ENCODE measurements at places on chromosomes 5 and 9.
A peak's percentile ranks its signal among the peaks of the same experiment; 100 is the strongest.

- DNase-seq, result peak; percentile 45
Observed at GRCh38 chr5:171418982-171419687, at the start of gene FGF18. TSS of gene FGF18 (plus strand) at chr5:171419647. CDS start at chr5:171420200, 553 bp downstream.

GRCh38 chr9:111957856-111958631, 61.4 kb downstream of the UGCG start:
- DNase-seq, result peak; percentile 16

DNA sequence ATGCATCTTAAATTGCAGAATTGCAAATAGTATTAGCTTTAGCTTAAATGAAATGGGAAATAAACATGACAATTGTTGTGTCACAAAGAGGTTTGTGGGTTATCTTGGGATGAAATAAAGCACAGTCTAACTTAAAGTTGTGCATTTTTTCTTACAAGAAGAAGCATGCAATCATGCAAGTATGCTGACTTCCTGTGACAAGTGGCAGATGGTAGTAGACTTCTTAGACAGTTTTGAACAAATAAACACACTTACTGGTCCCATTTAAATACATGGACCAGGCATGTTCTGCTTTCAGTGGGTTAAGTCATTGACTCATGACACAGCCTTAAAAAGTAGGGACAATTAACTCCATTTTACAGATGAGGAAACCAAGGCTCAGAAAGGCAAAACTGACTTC, 15.9 kb upstream of the C5orf63 start:
- no peak for DNase-seq

GRCh38 chr5:75006865-75007822, 45.2 kb downstream of the GCNT4 start:
- no peak for DNase-seq

DNA sequence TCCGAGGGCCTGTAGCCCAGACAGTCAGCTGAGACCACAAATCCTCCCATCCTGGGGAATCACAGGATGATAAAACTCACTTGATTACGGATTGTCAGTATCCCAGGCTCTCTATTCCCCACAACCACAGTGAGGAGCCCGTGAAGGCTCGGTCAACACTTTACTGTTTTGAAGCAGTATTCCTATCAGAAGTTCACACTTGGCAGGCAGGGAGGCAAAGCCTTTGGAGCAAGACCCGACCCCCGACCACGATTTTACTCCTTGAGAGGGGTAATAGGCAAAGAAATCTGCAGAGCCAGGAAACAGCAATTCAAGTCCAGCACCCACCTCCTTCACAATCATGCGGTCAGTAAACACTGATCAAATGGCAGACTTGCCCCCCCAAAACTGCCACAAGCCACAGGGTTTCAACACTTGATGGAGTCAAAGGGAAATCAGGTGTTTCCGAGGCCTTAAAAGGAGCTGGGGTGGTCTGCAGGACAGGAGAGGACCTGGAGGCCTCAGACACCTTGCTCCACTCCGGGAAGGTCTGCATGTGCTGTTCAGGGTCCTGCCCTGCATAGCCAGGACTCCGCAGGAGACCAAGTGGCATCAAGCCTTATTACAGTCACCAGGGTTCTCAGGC, 25.2 kb downstream of the BICD2 start:
- DNase-seq, result no peak

DNA sequence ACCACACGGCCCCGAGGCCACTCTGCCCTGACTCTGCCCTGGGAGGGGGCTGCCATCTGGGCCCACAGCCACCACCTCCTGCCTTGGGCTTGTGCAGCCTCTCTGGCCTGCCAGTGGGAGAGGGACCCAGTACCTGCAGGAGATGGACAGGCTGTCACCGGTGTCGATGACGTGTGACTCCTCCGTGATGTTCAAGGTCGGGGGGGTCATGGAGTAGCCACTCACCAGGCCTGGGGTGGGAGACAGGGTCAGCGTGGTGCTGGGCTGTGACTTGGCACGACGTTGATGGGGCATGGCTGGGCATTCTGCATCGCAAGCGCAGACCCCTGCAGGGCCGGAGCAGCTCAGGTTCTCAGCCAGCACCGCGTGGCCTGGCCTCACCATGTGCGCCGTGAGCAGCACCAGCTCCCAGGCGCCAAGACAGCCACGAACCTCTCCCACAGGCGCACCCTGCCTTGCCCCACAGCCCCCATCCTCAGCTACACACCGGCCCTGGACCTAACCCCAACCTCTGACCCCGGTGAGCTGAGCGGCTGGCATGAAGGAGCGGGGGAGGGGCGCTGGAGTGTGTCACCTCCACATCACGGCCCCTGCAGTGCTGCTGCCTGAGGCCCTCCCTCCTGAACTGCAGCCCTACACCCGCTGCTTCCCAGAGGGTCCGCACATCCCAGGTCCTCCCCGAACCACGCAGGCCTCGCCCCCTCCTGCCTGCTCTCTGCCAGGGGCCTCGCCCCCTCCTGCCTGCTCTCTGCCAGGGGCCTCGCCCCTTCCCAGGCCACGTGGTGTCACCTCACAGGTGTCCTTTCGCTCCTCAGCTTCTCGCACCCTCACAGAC, 17.6 kb downstream of the FLT4 start:
- DNase-seq, result no peak

DNA sequence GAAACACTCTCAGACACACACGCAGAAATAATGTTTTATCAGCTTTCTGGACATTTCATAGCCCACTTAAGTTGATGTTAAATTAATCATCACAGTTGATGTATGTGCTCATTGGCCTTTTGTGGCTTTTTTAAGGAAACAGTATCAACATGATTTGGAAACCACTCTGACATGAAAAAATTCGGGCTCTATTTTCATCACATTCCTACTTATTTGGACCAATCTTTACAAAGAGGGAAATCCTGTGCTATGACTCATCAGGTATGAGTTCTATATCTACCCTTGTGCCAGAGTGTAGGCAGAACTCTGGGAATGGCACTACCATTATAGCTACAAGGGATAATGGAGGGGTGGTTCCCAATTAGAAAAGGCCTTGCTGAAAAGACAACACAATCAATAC, 388.4 kb upstream of the PTGER4 start:
- no peak for DNase-seq

- DNase-seq, result no peak
Observed at GRCh38 chr9:71981944-71982343, 70.5 kb downstream of the C9orf85 start.

- no peak for DNase-seq
Observed at GRCh38 chr9:121735065-121735792, 83.8 kb downstream of the DAB2IP start.

- DNase-seq, result no peak
Observed at GRCh38 chr5:14853685-14854084, 17.9 kb downstream of the ANKH start.

- DNase-seq, result no peak
Observed at GRCh38 chr5:1668141-1668721, 131.4 kb downstream of the MRPL36 start.

GRCh38 chr5:55188656-55189540, 15.9 kb upstream of the CDC20B start:
- DNase-seq, result no peak

DNA sequence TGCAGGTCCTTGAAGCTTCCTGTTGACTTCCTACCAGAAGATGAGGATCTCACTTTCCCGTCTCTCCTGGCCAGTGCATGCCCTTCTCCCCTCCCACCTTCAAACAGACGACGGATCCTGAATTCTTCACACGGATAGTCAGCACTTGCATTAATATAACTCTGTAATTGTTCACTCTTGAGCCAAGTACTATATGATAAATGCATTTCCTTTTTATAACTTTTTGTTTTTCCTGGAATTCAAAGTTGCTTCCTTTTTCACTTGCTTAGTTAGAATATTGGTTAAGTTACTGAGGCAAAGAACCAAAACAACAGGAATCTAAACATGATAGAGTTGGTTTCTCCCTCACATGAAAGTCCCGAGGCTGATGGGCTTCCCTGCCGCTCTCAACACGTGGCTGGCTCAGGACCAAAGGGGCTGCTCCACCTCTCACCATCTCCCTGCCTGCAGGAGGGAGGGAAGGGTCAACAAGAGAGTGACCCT, 20.2 kb upstream of the EGFL7 start:
- DNase-seq, result no peak

DNA sequence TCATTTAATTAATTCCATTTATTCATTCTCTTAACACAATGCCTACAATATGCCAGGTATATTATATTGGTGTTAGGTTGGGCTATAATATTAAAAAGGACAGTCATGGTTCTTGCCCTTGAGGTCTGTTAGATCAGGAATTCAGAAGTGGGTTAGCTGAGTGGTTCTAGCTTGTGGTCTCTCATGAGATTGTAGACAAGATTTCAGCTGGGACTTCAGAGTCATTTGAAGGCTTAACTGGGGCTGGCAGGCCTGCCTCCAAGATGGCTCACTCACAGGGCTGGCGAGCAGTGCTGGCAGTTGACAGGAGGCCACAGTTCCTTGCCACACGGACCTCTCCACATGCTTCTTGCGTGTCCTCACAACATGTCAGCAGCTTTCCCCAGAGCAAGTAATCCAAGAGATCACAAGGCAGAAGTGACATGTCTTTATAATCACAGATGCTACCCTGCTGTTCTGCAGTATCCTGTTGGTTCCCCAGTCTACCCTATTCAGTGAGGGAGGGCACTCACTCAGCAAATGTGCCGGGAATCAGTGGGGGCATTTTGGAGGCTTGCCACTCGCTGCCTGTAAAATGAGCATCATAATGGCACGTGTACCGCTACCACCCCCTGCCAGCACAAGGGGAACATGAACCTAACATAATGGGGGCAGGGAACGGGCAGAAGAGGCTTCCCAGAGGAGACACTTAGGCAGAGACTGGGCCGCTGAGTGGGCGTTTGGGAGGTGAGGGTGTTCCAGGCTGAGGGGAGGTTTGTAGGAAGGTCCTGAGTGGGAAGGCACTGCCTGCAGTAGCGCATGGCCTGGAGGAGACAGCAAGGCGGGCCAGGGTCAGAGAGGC, 70.0 kb downstream of the EXOSC2 start:
- no peak for DNase-seq

- no peak for DNase-seq
Observed at GRCh38 chr5:75510417-75510835, 1.0 kb downstream of the CERT1 start.

GRCh38 chr5:94908889-94909480, 290.5 kb downstream of the SLF1 start:
- peak; percentile 6 for DNase-seq

- DNase-seq, result no peak
Observed at GRCh38 chr9:86846656-86847055, 100.7 kb downstream of the GAS1 start.

DNA sequence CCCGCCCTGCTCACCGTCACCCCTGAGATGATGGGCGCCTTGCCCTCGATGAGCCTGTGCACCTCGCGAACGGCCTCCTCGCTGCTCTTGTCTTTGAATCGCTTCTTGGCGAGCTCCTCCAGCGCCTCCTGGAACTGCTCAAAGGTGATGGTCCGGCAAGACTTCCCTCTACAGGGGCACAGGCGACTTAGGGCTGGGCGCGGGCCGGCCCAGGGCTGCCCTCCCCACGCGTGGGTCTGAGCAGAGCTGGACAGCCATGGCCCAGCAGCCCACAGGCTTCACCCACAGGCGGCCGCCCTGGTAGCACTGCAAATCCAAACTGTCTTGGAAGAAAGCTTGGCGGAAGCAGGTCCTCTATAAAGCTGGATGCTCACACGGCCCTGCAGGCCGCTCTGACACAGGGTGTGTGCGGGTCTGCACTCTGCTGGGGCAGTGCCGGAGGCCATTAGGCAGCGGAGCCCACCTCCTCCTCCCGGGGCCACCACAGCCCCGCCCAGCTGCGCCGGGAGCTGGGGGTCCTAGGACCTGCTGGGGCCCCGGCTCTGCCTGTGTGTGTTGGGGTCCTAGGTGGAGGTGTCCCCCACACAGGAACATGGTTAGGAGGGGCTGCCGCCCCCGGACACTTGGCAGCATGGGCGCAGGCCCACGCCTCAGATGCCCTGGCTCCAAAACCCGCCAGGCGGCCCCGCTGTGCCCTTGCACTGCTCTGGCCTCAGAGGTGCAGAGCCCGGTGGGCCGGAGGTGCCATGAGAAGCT, 27.0 kb downstream of the TPPP start:
- DNase-seq, result no peak

DNA sequence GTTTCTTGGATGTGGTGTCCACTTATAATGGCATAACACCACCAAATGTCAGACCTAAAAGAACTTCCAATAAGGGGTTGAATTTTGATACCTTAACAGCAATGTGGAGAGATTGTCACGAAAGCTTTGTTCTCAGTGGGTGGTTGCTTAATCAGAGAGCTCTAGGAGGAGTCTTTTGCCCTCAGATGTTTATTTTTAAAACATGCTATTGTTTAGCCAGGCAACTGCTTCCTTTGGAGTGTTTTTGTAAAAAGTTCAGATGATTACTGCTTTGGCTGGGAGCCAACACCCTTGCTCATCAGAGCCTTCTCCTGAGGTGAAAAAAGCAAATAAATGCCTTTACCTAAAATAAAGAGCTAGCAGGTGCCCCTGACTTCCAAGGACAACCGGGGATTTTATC, 65.0 kb downstream of the SLC1A1 start:
- DNase-seq, result no peak

DNA sequence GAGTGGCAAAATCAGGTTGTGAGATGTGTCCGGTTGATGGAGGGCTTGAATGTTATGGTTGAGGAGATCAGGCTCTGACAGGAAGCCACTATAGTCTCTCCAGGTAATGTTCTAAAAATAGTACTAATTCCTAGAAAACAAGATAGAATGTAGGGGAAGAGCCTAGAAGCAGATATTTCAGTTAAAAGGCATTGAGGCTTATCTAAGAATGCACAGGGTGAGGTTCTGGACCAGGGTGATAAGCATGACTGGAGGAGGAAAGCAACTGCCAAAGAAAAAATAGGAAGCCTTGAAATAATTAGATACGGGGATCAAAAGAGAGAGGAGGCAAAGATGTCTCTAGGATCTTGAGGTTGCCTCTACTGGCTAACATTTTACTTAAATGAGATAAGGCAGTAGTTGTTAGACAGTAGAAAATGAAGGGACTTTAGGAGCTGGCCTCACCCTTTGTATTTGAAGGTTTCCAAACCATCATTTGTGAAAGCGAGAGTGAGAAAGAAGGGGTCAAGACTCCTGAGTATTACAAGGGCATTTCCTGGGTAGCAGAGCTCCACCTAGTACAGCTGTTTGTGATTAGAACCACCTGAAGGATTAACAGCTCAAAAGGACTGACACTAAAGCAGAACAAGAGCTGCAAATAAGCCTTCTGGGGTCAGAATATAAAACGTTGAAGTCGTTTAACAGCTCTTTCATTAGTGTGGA, 15.4 kb upstream of the ARL15 start:
- DNase-seq, result no peak

DNA sequence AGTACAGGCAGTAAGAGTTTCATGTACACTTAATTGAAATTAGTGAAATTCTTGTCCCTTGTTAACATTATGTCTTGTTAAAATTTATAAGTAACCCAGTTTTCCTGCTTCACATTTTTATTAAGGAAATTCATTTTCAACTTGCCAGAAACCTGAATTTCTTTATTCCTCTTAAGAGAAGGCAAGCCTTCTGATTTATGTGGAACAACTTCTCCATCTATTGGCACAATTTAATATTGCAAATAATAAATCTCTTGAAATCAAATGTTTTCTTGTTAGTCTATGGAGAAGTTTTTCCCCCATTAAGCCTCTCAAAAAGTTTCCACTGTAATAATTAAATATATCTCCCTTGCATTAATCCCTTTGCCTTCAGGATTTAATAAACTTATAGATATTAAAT, 33.8 kb upstream of the ACO1 start:
- no peak for DNase-seq

- no peak for DNase-seq
Observed at GRCh38 chr9:113375057-113376023, 1.4 kb downstream of the HDHD3 start.
